ENCODE measurements at places on chromosomes 3 and 15.
A peak's percentile ranks its signal among the peaks of the same experiment; 100 is the strongest.

- DNase-seq: no peak
These were observed 92.0 kb downstream of the ALCAM start for GRCh38 chr3:105458518-105459215.

DNA sequence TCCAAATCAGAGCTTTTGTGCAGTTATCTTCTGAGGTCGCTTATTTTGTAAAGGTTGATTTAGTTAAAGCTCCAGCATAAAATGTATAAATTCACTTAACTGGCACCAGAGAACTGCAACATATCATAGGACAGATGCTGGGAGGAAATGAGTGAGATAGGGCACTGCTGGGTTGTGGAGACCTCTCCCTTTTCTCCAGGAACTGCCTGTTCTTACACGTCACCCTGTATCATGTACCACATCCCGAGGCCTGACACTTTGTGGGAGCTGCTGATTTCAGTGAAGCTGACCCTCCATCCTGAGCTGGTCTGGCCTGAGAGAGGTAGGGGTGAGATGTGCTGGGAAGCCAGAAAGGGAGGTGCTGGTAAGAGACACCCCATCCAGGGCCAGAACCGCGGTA is 213.8 kb upstream of the FEZF2 start:
- no peak for DNase-seq

- DNase-seq: no peak
These were observed 91.5 kb downstream of the CD47 start for GRCh38 chr3:107999215-107999775.

DNA sequence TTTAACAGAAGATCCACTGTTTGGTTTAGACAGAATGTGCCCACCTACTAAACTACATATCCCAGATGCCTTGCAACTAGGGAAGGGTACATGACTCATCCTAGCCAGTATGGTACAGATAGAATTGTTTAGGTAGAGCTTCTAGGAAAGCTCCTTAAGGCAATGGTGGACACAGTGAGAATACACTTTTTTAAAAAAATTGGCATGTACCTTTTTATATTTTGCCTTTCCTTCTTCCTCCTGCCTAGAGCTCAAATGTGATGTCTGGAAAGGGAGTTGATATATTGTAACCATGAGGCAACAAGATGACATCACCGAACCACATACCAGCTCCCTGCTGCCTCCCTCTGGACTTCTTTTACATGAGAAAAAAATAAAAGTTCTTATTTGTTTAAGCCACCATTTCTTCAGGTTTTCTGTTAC is 14.4 kb upstream of the C3orf80 start:
- DNase-seq: no peak

DNA sequence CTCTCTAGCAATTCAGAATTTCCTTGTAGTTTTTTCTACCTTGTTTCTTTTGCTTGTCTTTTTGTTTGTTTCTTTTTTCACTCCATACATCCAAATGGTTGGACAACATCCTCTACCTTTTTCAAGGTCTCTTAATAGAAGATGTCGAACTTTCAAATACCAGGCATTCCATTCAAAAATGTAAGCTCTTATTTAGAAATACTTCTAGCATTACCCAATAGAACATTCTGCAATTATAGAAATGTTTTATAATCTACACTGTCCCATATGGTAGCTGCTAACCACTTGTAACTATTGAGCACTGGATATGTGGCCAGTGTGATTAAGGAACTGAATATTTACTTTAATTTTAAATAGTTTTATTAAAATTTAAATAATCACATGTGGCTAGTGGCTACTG is 196.2 kb upstream of the MRPL3 start:
- no peak for DNase-seq

DNA sequence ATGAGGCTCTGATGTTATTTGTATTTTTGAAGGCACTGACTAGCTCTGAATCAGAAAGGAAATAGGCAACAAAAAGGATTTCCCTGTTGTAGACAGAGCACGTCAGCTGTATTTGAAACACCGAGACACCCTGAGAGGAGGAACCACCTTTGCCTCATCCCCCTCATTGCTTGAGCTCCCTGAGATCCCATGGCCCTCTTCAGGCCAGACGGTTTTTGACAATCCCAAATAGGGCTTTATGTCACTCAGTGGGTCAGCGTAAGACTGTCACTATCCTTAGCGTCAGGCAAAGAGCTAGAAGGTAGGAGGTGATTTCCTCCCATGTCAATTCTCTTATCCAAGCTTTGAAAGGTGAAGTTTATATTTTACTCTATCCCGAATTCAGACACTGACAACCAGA is 254.3 kb downstream of the ZNF621 start:
- DNase-seq: no peak

GRCh38 chr15:78392430-78392829 is 45.6 kb upstream of the IREB2 start:
- DNase-seq: peak; percentile 85

DNA sequence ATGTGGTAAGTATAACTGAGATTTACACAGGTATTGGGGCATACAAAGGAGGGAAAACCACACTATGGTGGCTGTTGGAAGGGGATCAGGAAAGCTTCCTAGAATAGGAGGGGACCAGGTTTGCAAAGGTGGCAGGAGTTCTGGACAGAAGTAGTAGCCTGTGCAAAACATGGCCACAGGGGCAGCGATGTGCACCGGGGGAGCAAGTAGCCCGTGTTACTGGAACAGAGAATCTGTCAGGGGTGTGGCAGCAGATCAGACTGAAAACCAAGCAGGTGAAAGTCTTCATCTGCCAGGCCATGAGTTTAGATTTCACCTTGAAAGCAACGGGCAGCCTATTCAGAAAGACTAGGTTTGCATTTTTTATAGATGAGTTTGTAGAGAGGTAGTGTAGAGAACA is 182.3 kb upstream of the LPP start:
- no peak for DNase-seq

GRCh38 chr3:37093481-37093880 is 80.9 kb downstream of the LRRFIP2 start:
- DNase-seq: no peak

DNA sequence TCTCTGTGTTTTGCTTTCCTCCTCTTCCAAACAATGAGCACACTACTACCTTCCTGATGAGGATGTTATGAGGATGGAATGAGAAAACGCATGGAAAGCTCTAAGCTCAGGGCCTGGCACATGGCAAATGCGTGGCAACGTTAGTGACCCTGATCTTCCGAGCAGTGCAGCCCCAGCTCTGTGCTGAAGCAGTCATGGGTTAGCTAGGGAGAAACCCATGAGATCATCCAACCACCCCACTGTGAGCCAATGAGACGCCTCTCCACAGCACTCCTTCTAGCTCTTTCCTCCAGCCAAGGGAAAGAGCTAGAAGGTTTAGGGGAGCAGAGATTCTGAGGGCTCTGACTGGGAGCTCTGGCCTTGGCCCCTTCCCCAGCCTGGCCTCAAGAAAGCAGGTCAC is 4.5 kb downstream of the CPN2 start:
- DNase-seq: no peak

DNA sequence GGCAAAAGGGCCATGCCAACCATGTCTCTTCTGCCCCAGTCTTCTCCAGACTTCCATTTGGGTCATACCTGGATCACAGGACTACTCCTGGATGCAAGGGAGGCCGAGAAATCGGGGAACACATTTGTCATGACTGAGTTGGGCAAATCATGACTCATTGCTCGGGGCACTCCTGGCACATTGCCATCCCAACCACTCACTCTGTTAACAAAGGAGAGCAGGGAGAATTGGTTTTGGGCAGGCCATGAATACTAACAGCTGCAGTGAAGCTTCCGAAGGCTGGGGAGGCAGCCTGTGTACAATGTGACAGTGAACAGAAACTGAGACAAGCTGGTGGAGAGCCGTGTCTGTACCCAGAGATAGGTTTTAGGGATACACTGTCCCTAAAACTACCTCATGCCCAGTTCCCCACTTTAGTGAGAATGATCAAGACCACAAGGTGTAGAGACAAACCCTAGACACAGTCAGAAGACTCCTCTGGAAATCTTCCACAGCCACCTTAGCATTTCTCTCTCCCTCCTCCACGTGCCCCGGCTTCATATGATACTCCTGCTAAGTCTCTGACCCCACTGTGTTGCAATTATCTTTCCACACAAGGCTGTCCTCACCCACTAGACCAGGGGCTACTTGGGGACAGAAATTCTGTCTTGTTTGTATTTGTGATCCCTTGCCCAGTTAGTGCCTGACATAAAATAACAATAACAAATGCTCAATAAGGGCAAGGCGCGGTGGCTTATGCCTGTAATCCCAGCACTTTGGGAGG is 10.5 kb upstream of the BUB1B start:
- peak; percentile 67 for DNase-seq

- DNase-seq: no peak
These were observed 5.6 kb downstream of the ACAD9 start for GRCh38 chr3:128884992-128885391.
